ENCODE measurements at places on chromosomes 12 and 14.
A peak's percentile ranks its signal among the peaks of the same experiment; 100 is the strongest.

GRCh38 chr14:87810711-87811110, 182.3 kb downstream of the GALC start:
- no peak for DNase-seq

- DNase-seq, result no peak
Observed at GRCh38 chr12:104622928-104623327, 166.2 kb downstream of the CHST11 start.

- DNase-seq, result no peak
Observed at GRCh38 chr12:115320451-115320850, 636.5 kb upstream of the TBX3 start.

DNA sequence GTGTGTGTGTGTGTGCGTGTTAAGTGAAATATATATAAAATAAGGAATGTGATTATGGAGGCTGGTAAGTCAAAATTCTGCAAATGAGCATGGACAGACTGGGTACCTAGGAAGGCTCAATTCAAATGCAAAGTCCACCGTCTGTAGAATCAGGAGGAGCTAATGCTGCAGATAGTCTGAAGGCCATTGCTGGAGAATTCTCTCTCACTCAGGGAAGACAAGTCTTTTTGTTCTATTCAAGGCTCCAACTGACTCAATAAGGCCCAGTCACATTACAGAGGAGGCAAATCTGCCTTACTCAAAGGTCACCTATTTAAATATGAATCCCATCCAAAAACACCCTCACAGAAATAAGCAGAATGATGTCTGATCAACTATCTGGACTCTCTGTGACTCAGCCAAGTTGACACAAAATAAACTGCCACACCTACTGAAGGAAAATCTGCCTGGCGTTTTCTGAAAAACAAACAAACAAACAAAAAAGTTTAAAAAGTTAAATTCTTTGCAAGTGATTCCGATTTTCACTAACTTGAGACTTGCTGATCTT, 684 bp upstream of the KLRF2 start:
- no peak for DNase-seq

DNA sequence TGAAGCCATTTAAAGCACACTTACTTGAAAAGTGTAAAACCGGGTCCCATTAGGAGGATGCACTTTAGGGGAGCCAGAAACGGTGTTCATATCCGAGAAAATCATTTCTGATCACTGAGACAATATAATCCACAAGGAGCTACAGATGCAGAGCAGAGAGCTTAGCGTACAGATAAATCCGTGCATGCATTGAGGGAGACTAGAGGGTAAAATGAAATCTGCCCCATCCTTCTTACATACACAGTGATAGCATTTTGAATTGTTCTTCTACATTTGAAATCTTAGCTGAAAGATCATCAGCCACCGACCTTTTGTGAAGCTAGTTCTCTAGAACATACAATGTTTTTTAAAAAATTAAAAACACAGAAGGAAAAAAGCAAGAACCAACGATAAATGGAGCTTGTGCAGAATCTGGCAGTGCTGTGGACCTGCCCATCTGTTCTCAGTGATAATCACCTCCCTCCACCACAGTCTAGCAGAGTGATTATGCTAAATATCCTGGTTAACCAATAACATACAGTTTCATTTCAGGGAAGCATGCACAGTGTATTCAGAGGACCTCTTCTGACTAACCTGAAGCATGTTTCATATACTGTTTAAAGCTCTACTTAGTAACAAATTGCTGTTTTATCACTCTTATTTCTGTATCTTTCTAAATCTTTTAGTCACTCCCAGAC, 161.1 kb downstream of the PPFIA2 start:
- no peak for DNase-seq

DNA sequence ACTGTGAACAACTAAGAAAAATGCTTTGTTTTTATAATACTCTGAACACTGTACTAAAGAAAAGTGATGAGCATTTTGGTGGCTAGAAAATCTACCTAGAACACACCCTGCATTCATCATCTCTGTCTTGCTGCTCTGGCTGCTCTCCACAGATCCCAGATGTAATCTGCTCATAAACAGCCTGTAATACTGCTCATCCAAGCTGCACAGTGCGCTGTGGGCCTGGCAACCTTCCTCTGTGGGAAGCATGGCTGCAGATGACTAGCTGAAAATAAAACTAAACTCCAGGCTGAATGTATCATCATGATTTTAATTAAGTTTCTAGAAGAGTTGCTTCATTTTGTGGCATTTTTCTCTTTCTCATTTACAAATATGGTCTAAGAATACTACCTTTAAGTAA, 200.7 kb downstream of the SLC2A13 start:
- no peak for DNase-seq

GRCh38 chr12:124921200-124922031, 7.0 kb upstream of the UBC start:
- no peak for DNase-seq

- no peak for DNase-seq
Observed at GRCh38 chr14:28297559-28297958, 469.0 kb upstream of the FOXG1 start.

- DNase-seq, result peak; percentile 34
Observed at GRCh38 chr12:6950811-6951540, at the start of gene PTPN6. PTPN6 (plus strand) TSS chr12:6951356; CDS start chr12:6951513, 157 bp downstream.

DNA sequence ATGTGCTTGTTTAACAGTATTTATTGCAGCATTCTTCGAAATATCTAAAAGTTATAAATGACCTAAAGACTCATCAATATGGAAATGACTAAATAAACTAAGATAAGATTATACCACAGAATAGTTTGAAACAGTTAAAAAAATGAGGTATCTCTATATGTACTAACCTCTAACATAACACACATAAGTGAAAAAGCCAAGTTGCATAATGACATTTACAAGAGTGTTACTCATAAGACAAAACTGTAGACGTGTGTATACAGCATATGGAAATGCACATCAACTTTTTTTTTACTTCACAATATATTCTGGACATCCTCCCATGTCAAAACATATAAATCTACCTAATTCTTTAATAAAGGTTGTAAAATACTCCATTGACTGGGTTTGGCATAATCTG, 22.8 kb downstream of the CPM start:
- no peak for DNase-seq

GRCh38 chr12:115990241-115990640, 287.3 kb downstream of the MED13L start:
- DNase-seq, result no peak

DNA sequence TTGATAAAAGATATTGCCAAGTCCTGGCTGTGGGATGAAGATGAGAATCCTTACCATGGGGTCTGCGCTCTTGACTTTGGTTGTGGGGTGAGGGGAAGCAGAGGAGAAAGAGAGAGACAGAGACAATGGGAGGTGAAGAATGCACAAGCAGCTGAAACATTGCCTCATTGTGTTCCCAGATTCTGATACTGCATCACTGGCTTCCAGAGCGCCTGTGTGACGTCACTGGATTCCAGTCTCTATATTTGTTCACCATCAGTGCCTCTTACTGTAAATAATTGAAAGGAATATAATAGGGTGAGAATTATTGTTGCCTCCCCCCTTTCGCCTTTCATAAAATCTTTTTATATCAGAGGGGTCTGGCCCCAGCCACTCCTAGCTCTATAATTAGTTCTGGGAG, 188.9 kb upstream of the NTF3 start:
- DNase-seq, result no peak

- DNase-seq, result no peak
Observed at GRCh38 chr12:65836419-65837197, 12.3 kb downstream of the HMGA2 start.

DNA sequence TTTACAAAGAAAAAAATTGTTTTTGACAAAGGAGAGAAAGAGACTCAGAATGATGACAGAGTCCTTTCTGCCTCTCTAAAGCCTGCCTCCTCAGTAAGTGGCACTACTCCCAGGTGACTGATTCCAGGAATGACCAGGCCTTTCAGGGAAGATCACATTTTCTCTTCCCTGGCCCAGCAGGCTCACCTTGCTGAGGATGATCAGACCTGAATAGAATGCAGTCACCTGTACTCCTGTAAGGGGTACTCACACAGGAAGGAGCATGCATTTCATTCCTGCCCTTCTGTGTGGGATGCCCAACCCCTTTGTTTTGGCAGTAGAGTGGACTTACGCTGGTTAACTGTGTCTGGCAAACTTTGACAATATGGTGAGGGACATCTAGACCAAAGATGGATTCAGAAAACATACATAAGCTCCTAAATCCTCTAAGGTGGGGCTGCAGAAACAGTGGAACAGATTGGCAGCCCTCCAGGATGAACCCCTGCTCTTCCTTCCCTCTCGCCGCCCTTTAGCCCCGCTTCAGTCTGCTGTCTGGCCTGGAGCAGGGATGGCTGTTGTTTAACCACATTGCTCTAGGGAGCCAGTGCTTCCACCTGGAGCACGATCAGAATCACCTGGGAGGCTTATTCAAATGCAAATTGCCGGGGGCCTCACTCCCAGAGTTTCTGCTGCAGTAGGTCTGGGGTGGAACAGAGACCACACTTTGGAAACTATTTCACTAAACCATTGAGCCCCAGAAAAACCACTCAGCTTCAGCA, 29.8 kb downstream of the ERG28 start:
- DNase-seq, result no peak

DNA sequence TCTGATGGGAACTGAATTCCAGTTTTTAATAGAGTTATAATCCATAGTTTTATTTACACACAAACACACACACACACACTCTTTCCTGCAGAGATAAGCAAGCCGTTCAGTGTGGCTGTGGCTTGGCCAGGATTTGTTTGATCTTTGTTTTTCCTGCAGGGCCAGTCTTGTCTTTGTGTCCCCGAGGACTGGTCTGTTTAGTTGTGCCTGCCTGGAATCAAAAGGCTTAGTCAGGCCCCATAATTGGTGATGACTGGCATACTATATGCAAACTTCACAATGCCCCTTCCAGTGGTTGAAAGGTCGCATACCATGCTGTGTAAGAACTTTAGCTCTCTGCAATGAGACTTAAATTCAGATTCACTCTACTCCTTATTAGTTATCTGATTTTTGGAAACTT, 26.0 kb downstream of the WBP11 start:
- DNase-seq, result no peak

DNA sequence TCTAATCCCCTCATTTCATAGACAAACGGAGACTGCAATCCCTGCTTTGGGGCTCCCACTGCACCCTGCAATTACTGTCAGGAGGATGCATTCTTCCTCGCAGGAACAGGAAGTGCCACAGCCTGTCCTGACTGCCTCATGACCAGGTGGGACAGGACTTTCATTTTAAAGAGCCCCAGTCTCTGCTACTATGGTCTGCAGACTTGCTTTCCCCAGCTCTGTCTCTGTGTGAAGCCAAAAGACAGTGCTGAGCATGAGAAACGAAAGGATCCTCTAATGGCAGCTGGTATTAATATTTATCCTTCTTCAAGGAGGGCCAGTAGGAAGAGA, 60.0 kb upstream of the PNMA1 start:
- no peak for DNase-seq

DNA sequence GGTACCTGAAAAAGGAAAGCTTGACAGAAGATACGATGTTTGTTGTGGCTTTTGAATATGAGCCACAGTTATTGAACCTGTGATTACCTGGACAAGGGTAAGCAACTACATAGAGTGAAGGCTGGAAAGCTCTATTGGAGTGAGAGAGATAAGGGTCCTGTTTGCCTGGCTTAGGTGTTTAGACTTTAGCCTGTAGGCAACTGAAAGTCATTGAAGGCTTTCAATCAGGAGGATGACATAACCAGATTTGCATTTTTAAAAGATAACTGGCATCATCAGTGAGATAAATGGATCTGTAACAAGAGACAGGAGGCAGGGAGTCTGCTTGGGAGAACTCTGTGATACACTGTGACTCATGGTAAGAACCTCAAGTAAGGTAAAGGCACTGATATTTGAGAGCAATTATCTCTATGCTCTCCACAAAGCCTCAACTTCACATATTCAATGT, 128.9 kb upstream of the SOX5 start:
- DNase-seq, result no peak

DNA sequence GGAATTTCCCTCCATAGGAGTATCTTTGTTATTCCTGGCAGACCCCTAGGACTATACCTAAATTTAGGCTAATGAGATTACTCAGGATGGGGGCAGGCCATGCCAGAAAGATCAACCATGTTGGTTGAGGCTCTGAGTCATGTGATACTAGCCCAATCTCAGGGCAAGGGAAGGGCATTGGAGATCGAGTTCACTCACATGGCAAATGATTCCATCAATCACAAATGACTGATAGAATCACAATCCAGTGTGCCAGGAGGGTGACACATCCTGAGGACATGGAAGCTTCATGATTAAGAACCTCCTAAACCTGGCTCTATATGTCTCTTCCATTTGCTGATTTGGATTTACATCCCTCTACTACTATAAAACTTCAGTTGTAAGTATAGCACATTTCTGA, 182.3 kb downstream of the NTF3 start:
- no peak for DNase-seq

- DNase-seq, result no peak
Observed at GRCh38 chr14:33126433-33126832, 187.8 kb downstream of the NPAS3 start.

DNA sequence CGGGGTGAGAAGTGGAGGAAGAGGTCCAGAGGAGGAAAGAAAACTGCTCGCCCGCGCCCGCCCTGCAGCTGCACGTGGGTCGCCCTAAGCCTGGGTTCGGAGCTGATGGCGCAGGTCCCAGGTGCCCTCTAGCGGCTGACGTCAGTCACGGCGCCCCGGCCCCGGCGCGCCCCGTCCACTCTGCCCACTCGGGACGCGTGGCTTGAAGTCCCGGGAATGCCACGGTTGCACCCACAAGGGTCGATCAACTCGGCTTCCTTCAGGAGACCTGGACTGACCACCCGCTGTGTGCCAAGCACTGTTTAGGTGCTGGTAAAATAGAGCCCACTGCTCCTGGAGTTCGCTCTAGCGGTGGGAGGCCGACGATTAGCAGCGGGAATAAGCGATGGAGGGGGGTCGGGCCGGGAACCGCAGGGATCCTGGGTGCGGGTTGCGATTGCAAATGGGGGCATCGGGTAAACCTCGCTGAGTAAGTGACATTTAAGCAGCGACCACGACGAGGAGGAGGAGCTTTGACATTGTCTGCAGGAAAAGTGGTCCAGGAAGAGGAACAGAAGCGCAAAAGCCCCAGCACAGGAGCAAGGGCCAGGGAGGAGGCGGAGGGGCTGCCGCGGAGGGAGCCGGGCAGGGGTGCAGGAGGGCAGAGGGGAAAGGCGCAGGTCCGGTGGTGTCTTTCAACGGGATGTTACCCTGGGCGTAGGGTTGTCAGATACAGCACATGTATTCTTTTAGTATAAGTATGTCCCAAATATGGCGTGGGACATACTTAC, 5.1 kb upstream of the ZNF839 start:
- peak; percentile 63 for DNase-seq

DNA sequence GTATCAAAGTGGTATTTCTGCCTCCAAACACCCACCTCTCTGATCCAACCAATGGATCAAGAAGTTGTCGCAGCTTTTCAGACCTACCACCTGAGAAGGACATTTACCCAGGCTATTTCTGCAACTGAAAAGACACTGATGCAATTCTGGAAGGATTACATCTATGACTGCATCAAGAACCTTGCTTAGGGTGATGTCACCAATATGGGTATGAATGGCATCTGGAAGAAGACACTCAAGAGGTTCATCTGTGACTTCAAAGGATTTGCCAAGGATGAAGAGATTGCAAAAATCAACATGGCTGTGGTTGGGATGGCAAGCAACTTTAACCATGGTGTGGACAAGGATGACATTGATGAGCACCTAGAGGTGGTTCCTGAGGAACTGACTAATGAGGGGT, 154.2 kb downstream of the PCNX1 start:
- DNase-seq, result no peak

Measured in activated gamma-delta T cell (primary cell).